ENCODE measurements at places on chromosomes 4 and X. TPM values are rescaled to one million over a fixed set of nuclear protein-coding genes. Genes with fewer than 3 reads are reported as not detected.

GLUD2 gene
- total RNA-seq: 4.8 TPM

IQCM gene
- not detected for total RNA-seq

FGFBP1 gene
- total RNA-seq: not detected

MAGEA1 gene
- total RNA-seq: not detected

GPR82 gene
- total RNA-seq: 0.15 TPM

GYG2 gene
- total RNA-seq: 17.6 TPM

ARMCX1 gene
- total RNA-seq: 1.6 TPM

ESX1 gene
- not detected for total RNA-seq

DNA sequence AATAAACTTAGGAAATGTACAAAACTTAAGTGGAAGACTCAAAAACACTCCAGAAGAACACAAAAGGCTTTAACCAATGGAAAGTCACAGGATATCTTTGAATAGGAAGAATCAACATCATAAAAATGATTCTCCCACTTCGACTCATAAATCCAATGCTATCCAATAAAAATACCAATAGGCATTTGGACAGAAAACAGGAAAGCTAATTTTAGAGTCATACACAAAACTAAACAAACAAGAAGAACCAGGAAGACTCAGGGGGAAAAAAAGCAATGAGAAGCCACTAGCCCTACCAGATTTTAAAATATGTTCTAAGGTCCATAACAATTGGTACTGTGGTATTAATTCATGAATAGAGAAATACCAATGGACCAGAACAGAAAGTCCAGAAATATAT, 28.2 kb downstream of the SLC9A7 start:
- DNase-seq: no peak

DNA sequence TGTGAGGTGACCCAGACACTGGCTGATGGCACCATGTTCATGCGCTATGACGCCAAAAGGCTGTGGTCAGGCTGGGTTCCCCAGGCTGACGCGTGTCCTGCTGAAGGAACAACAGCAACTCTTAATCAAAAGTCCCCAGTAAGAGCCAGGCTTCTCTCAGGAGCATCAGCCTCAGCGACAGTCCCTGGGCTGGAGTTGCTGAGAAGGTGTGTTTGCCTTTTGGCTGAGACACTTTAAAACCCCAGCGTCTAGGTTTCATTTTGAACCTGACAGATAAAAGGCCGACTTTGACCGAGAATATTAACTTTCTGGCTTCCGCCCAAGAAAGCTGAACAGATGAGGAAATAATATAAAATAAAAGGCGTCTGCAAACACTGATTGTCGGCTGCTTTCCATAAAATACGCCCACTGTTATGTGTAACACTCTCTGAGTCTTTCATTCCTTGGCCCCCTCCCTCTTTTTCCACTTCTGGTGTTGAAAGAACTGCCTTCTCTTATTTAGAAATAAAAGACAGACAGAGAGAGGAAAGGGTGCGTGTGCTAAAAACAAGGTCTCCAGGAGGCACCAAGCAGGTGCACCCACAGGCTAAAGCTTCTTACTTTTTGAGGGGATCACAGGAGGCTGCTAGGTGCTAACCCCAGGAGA, 373.6 kb downstream of the MID1IP1 start:
- DNase-seq: peak; percentile 45

- DNase-seq: peak; percentile 61
Measured at GRCh38 chr4:22607382-22607781, 85.4 kb upstream of the GBA3 start.

GRCh38 chrX:84747516-84747915, 245.3 kb upstream of the HDX start:
- no peak for DNase-seq

- no peak for DNase-seq
Measured at GRCh38 chr4:93529692-93530372, 298.7 kb upstream of the ATOH1 start.

GRCh38 chr4:151117371-151117962, 18.0 kb downstream of the RPS3A start:
- peak; percentile 60 for DNase-seq

- DNase-seq: no peak
Measured at GRCh38 chr4:163562496-163562895, 68.0 kb downstream of the TMA16 start.

GRCh38 chrX:14506866-14507265, 22.5 kb upstream of the GLRA2 start:
- DNase-seq: no peak

- DNase-seq: peak; percentile 42
Measured at GRCh38 chrX:78321809-78322208, 5.6 kb downstream of the CYSLTR1 start.

- DNase-seq: no peak
Measured at GRCh38 chr4:108751321-108751720, 11.5 kb downstream of the ETNPPL start.

All from right lobe of liver (tissue), 6 donors.